Fibroblast of gingiva (primary cell): ENCODE measurements at places on chromosomes 2 and 18.

DNA sequence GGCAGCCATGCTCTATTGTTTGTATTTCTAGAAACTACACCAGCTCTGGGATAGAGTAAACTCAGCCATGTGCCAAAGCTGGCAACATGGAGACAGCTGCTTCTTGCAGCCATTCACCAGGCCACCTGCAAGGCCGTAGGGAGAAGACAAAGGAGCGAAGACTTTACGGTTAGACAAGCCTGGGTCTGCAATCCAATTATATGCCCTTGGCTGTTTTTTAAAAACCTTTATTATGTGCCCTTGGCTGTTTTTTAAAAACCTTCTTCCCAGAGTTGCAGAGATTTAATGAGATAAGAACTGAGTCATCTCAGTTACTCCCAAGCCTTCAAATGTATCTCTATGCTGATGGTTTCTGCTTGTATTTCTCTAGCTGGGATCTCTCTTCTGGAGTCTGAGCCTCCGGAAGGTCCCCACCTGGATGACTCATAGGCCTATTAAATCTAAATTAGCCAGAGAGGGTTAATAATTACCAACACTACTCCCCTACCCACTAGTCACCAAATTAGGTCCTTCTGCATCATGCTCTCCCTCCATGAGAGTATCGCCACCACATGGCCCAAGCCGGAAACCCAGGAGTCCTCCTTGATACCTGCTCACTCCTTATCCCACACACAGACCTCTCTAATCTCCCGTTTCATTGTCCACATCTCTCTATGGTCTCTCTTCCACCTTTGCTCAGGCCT, 17.5 kb upstream of the DPP4 start:
- no peak for DNase-seq

DNA sequence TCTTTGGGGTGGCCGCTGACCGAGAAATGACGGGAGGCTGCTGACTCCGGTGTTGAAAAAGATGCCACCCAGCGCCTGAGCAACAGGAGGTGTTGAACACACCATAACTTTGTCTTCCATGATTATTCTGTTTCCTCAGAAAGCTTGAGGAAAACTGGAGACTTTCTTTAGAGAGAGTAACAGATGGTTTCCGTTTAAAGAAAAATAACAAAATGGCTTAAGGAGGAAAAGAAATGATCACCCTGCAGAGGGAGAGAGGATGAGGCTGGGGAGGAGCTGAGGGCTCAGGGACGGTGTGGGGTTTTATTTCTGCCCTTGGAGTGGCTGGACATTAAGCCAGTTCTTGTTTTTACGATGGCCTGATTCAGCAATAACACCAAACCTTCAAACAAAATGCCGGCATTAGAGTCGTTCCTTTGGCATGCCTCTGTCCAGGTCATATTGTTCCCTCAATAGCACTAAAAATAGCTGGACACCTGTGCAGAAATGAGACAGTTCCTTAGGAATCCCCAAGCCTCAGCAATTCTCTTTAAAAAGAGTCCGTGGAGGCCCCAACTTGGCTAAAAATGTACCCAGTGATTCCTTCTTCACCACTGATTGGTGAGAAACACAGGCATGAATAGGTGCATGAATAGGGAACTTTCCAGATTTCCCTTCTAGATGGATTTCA, 182.4 kb downstream of the ALPK2 start:
- no peak for DNase-seq

DNA sequence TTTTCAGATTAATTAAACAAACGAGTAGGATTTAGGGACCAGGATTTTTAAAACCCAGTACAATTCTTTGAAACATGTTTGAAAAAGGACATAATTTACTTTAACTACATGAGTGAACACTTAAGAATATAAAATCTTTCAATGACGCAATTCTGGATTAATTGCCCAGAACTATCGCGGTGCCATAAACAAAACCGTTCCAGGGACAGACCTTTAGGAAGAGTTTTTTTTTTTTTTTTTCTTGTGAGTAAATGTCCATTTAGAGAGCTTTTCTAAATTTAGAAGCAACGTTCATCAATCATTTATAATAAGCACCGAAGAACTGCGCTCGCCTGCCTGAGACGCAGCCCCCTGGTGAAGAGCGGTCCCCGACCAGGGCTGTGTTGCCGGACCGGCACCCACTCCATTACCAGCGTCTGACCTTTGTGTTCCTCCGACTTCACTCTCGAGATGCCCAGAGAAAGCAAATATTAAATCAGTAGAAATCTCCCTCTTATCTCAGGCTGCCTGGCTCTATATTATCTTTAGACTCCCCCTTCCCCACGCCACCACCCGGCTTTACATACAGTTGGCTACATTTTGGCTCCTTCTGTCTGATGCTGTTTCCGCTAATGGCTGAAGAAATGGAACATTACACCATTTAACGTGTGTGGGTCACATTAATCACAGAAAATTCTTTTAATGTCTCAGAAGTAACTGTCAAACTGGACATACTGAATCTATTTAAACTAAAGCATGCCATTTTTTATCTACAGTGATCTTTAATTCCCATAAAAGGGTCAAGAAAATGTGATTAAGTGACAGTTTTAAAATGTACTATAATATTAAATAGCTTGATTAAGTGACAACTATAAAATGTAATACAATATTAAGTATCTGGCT, 364.0 kb upstream of the MEIS1 start:
- DNase-seq = no peak

GRCh38 chr2:162795312-162795711, 43.3 kb downstream of the KCNH7 start:
- no peak for DNase-seq

DNA sequence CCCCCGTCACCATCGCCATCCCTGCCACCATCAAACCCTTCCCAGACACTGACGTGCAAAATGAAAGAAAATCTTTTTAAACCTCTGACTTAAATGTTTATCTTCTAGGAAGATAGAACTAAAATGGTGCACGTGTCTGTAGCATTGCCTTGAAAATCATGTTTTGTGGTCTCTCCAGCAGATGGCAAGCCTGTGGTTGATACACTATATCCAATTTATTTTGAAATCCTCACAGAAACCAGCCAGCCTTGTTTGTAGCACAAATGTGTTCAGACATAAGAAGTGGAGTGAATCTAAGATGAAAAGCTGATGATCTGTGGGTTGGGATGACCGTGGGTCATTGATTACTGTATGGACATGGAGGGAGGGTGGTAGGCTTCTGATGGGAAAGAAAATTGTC, 436.2 kb upstream of the SMIM21 start:
- no peak for DNase-seq

DNA sequence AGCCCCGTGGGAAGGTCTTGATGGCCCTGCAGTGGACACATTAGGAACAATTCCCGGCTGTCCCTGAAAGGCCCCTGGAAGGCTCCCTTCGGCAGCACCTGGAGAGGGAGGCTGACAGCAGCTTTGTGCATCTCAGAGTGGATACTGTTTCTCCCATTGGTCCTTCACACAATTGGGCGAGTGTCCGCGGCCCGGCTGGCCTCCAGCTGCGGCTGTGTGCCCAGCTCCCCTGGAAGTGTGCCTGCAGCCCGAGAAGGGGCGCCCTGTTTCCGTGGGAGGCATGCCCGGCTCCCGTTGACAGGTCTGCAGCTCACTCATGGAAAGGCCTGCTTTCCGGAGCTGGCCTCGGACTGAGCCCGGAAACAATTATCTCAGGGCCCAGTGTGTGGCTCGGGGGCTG, 103.7 kb downstream of the LPIN1 start:
- no peak for DNase-seq

DNA sequence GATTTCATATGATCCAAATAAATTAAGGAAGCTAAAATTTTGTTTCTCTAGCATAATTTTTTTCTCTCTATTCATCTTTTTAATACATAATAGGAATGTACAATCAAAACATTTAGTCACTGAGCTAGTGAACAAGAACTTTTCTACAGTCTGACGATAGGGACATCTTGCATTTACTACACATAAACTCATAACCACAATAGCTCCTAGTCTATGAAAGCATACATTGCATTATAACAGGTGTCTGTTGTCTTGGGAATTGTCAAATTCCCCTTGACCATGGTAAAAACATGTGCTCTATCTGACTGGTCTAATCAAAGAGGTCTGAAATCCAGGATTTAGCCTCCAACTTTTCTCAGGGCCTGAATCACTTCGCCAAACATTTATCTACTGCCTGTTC, 144.8 kb downstream of the FAM124B start:
- DNase-seq = no peak

GRCh38 chr2:156158808-156159207, 173.7 kb downstream of the NR4A2 start:
- no peak for DNase-seq

GRCh38 chr2:189142893-189143759, 36.4 kb downstream of the COL5A2 start:
- peak; percentile 34 for DNase-seq

DNA sequence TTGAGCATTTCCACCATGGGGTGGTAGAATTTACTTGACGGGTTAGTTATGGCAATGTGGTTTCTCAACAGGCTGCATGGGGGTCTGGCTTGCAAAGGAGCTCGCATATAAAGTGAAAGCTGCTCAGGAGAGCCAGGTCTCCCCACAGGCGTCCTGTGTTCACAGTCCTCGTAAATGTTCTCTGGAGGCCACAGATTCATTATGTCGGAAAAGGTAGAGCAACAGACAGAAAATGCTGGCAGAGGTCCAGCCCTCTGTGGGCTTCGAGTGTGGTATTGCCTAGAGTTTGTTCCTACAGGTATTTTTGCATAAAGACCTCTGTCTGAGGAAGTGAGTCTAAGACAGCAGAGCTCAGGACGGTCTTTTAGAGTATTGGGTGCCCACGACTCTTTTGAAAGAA, 96.4 kb downstream of the CDCA7 start:
- DNase-seq = no peak

DNA sequence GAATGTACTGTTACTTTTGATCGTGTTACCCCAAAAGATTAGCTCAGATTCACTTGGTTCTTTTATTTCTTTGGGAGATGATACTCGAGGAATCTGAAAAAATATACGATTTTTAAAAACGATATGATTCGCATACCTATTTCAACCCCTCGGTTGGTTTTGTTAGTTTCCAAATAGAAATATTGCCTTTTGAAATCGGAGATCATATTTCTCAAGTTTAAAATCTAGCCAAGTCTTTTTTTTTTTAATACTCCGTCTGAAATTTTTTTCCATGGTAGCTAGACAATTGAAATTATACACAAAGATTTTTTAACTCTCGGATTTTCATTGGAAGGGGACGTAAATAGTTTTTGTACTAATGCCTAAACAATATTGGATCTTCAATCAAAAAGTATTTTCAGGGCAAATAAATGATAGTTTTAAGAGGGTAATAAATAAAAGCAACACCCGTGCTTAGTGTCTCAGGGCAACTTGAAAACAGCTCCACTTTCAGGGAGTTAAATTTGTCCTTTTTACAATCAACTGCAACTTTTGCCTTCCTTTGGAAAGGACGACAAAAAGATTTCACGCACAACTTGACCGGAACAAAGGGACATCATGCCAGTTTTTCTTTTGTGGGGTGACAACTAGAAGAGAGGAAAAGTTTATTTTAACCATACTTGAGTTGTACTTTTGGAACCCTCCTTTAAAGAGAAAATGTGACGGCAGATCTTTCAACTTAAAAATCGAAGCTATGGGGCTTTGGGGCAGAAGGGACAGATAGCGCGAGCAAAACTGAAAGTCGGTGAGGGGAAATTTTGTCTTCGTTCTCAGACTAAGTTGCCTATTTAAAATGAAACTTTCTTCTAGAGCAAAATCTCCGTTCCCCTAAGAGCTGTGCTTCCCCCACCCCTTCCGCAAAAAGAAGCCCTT, 5.8 kb upstream of the ONECUT2 start:
- DNase-seq = no peak

- no peak for DNase-seq
Measured at GRCh38 chr18:48037481-48038271, 107.2 kb upstream of the SMAD2 start.

DNA sequence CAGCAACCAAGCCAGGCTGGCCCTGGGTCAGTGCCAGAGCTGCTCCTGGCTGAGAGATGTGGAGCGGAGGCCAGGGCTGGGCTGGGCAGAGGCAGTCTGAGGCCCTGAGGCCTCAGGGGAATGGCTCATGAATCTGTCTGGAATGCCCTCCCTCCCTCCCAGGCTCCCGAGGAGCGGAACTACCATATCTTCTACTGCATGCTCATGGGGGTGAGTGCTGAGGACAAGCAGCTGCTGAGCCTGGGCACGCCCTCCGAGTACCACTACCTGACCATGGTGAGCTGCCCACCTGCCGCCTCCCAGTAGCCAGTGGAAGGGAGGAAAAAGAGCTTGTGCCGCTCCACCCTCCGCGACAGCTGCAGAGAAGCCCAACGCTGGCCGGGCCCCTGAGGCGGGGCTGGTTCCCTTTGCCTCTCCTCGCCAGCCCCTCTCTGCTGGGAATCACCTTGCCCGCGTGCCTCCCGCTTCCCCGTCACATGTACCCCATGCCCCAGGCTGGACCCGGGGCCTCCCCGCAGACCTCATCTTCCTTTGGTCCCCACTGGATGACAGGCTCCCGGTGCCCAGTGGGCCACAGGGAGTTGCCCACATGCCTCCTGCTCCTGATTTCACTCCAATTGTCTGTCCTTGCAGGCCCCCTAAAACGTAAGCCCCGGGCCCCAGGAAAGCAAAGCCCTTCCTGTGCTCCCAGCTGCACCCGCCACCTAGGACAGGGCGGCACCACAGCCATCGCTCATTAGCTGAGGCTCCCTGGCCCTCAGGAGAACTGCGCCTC, 41.1 kb downstream of the MYO7B start:
- DNase-seq = peak; percentile 88

DNA sequence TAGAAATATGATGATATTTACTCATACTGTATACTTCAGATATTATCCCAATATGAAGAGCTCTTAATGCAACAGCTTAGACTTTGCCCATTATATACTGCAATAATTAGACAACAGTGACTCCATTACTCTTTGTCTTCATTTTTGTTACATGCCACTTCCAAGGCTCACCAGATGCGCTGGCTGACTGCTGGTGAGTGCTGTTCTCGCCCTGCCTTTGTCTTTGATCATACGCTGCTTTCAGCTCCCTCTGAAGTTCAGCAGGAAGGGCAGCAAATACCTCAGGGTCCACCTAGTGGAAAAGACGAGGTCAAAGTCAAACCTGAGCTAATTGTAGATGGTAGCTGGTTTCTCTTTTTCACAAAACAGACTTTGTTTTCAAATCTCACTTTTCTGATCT, 66.3 kb downstream of the EIF5B start:
- DNase-seq = no peak

DNA sequence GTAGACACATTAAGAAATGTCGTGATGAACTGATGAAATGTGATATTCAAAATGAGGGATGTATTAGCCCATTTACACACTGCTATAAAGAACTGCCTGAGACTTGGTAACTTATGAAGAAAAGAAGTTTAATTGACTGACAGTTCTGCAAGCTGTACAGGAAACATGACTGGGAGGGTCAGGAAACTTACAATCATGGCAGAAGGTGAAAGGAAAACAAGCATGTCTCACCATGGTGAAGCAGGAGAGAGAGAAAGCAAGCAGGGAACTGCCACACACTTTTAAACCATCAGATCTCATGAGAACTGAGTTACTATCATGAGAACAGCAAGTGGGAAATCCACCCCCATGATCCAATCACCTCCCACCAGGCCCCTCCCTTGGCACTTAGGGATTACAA, 1010.8 kb upstream of the CELF4 start:
- DNase-seq = no peak
